ENCODE measurements at places on chromosomes 2 and 18.

GRCh38 chr2:27308359-27308881 is at the start of gene UCN:
Gene UCN, minus strand, starts transcription at chr2:27308445. Its CDS starts 550 bp downstream, at chr2:27307895.
- no peak within 1 kb of the TSS for H3K27ac ChIP-seq
- H3K4me3 ChIP-seq: peak within 1 kb of the TSS; percentile 17
- peaks cover 13% of the 10 kb centered on the region for H3K36me3 ChIP-seq
- H3K4me1 ChIP-seq: no peaks in the 10 kb centered on the region

GRCh38 chr2:20620271-20620681 is 30.6 kb downstream of the HS1BP3 start:
- no peaks in the 10 kb centered on the region for H3K4me1 ChIP-seq
- H3K27ac ChIP-seq: no peak overlapping the region
- no peak overlapping the region for H3K4me3 ChIP-seq
- H3K36me3 ChIP-seq: peaks cover 7% of the 10 kb centered on the region
- DNase-seq: no peak

GRCh38 chr2:100588071-100588786 is 25.4 kb downstream of the PDCL3 start:
- peaks cover 6% of the 10 kb centered on the region for H3K27me3 ChIP-seq
- H3K36me3 ChIP-seq: no peaks in the 10 kb centered on the region
- no peak overlapping the region for H3K4me3 ChIP-seq

DNA sequence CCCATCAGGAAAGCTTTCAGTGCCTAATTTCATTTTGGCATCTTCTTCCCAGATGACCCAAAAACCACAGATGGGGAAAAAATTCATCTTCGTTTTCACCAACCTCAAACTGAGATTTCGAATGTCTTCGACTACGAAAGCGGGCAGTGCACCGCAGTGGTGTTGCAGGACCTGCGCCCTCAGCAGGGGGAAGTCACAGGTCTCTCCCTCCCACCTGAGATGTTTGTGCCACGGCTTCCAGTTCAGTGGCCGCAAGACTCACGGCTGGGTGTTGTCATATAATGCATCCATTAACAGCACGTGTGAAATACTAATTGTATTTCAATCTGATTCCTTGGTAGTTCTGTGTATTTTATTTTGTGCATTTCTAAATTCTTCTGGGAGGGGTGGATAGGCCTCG is 66.2 kb upstream of the SALL3 start:
- no peaks in the 10 kb centered on the region for H3K4me1 ChIP-seq
- H3K36me3 ChIP-seq: no peaks in the 10 kb centered on the region
- no peak for DNase-seq
- H3K27me3 ChIP-seq: peaks cover 2% of the 10 kb centered on the region
- no peak overlapping the region for H3K4me3 ChIP-seq
- no peak overlapping the region for H3K27ac ChIP-seq

DNA sequence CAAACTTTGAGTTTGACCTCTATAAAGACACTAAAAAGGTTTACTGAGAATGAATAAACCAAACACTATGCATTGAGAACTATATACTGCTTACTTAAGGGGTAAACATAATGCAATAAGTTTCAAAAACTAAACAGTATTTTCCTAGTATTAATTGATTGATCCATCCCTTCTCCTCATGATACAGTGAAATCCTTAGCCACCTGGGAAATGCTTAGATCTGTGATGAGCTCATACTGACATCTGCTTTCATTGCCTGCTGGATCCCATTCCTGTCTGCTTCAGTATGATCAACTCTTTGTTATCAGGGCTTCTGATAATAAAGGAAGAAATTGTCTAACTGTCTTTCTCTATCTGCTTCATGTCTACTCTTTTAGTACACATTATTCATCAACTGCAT is 74.9 kb upstream of the UBE2E3 start:
- H3K36me3 ChIP-seq: no peaks in the 10 kb centered on the region
- H3K4me1 ChIP-seq: no peaks in the 10 kb centered on the region

- H3K36me3 ChIP-seq: no peaks in the 10 kb centered on the region
- H3K27me3 ChIP-seq: peaks cover 12% of the 10 kb centered on the region
- no peaks in the 10 kb centered on the region for H3K4me1 ChIP-seq
- H3K4me3 ChIP-seq: no peak overlapping the region
- no peak for DNase-seq
These were observed 48.0 kb upstream of the MYCN start for GRCh38 chr2:15892151-15892880.

DNA sequence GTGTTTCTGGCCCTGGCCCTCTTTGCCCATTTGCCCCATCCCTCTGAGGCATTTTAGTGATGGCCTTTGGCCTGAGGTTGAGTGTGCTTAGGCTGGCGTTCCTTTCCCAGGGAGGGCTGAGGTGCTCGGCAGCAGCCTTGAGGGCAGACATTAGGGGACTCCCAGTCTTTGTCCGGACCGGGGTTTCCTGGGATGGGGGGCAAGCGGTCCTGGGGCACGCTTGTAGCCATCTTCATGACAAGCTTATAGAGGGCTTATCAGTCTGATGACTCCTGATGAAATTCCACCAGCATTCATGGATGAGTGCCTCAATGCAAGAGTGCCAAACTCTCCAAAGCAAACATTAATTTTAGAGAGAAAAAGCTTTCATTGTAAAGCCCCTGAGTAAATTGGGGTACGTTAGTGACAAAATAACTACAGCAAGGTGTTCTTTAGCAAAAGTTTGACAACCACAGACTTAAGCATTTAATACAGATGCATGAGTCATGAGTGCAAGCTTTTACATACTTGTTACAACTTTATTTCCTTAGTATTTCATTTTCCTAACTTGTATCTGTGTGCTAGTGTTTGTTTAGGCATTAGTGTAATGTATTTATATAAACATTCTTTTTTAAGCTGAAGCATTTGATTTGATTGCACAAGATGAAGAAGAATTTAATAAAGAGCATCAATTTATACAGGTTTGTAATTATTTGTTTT is 45.6 kb downstream of the CEP192 start:
- no peaks in the 10 kb centered on the region for H3K27me3 ChIP-seq
- H3K4me1 ChIP-seq: no peaks in the 10 kb centered on the region
- H3K27ac ChIP-seq: no peak overlapping the region
- no peak overlapping the region for H3K4me3 ChIP-seq
- DNase-seq: no peak

DNA sequence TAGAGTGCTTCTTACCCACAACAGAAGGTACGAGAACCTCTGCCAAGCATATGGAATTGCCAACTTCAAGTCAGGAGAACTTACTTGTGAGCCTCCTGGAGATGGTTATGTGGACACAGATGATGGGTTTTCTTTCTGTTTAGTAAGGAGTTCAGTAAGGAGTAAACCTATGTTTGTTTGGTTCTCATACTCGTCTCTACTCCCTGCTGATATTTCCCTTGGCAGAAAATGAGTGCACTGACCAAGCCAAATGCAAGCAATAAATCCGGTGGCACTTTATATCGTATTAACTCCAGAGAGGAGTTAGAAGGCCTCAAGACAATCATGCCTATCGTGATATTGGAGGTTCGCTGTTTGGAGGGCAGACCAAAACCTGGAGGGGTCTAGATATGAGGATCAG is 83.2 kb upstream of the CYP1B1 start:
- H3K4me1 ChIP-seq: no peaks in the 10 kb centered on the region
- H3K27ac ChIP-seq: no peak overlapping the region
- H3K4me3 ChIP-seq: no peak overlapping the region
- H3K36me3 ChIP-seq: no peaks in the 10 kb centered on the region
- H3K27me3 ChIP-seq: peaks cover 7% of the 10 kb centered on the region

GRCh38 chr2:228417956-228418355 is 236.5 kb upstream of the SPHKAP start:
- no peak overlapping the region for H3K4me3 ChIP-seq
- H3K4me1 ChIP-seq: no peaks in the 10 kb centered on the region
- H3K36me3 ChIP-seq: no peaks in the 10 kb centered on the region
- no peak overlapping the region for H3K27ac ChIP-seq
- no peaks in the 10 kb centered on the region for H3K27me3 ChIP-seq
- DNase-seq: no peak

DNA sequence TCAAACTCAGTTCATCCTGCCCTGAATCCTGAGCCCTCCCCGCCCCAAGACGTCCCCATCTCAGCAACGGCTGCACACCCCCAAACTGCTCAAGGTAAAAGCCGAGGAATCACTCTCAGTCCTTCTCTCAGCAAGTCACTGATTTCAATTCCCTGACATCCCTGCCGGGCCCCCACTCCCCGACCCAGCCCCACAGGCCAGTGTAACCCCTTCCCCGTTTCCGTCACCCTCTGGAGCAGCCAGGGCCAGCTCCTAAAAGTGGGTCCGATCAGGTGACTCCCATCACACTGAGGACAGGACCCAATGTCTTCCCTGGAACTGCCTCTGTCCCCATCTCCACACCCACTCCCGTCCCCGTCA is 20.5 kb downstream of the SNORC start:
- no peaks in the 10 kb centered on the region for H3K36me3 ChIP-seq
- H3K4me1 ChIP-seq: no peaks in the 10 kb centered on the region
- no peak overlapping the region for H3K4me3 ChIP-seq
- peaks cover 67% of the 10 kb centered on the region for H3K27me3 ChIP-seq
- no peak overlapping the region for H3K27ac ChIP-seq

DNA sequence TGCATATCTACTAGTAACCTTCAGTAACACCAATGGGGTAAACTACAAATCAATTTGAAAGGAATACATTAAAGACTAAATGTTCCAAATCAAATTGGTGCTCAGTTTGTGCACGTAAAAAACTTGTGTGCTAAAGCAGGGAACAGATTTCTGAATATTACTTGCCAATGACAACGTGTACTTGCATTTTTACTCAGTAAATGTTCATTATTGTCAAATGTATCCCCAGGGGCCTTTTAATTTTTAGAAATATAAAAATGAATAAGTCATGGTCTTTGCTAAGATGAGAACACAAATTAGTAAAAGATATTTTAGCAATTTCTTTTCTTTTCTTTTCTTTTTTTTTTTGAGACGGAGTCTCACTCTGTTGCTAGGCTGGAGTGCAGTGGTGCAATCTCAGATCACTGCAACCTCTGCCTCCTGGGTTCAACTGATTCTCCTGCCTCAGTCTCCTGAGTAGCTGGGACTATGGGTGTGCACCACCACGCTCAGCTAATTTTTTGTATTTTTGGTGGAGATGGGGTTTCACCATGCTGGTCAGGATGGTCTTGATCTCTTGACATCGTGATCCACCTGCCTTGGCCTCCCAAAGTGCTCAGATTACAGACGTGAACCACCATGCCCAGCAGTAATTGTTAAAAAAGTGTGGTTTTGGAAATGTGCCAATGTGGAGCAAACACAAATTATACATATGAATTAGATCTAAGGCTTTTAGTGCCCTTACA is 52.6 kb downstream of the PMAIP1 start:
- no peak overlapping the region for H3K4me3 ChIP-seq
- no peaks in the 10 kb centered on the region for H3K36me3 ChIP-seq
- no peak overlapping the region for H3K27ac ChIP-seq
- H3K4me1 ChIP-seq: no peaks in the 10 kb centered on the region
- no peak for DNase-seq
- no peaks in the 10 kb centered on the region for H3K27me3 ChIP-seq

DNA sequence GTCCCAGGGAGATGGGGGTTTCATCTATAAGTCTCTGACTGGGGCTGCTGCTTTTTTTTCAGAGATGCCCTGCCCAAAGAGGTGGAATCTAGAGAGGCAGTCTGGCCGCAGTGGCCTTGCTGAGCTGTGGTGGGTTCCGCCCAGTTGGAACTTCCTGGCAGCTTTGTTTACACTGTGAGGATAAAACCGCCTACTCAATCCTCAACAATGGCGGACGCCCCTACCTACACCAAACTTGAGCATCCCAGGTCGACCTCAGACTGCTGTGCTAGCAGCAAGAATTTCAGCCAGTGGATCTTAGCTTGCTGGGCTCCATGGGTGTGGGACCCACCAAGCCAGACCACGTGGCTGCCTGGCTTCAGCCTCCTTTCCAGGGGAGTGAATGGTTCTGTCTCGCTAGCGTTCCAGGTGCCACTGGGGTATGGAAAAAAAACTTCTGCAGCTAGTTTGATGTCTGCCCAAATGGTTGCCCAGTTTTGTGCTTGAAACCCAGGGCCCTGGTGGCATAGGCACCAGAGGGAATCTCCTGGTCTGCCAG is 152.6 kb upstream of the CYP26B1 start:
- no peak overlapping the region for H3K27ac ChIP-seq
- no peak overlapping the region for H3K4me3 ChIP-seq
- no peak for DNase-seq
- H3K36me3 ChIP-seq: no peaks in the 10 kb centered on the region
- H3K27me3 ChIP-seq: no peaks in the 10 kb centered on the region

DNA sequence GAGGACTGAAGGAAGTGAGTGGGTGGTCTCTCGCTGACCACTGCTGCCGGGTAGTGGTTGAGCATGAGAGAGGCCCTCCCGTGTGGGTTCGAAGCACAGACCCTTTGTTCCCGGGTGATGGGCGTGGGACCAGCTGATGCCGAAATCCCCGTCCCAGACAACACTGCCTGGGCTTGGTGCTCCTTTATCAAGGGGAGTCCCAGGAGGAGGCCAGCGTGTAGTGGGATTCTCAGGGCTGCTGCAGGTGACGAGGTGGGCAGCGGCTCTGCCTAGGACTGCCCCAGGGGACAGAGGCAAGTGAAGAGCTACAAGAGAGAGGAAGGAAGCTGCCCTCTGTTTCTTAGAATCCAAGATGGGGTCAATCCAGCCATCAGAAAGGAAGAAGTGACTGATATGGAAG is 251.3 kb upstream of the PXDN start:
- H3K27ac ChIP-seq: no peak overlapping the region
- no peak overlapping the region for H3K4me3 ChIP-seq
- H3K36me3 ChIP-seq: no peaks in the 10 kb centered on the region

GRCh38 chr2:68737711-68738110 is 3.1 kb downstream of the ARHGAP25 start:
- H3K4me3 ChIP-seq: peak overlapping the region; percentile 57
- peak overlapping the region; percentile 83 for H3K27ac ChIP-seq
- H3K27me3 ChIP-seq: no peaks in the 10 kb centered on the region
- peaks cover 3% of the 10 kb centered on the region for H3K36me3 ChIP-seq

GRCh38 chr2:65952966-65953761 is 481.8 kb upstream of the MEIS1 start:
- H3K27ac ChIP-seq: no peak overlapping the region
- no peak for DNase-seq
- no peak overlapping the region for H3K4me3 ChIP-seq
- H3K36me3 ChIP-seq: no peaks in the 10 kb centered on the region

DNA sequence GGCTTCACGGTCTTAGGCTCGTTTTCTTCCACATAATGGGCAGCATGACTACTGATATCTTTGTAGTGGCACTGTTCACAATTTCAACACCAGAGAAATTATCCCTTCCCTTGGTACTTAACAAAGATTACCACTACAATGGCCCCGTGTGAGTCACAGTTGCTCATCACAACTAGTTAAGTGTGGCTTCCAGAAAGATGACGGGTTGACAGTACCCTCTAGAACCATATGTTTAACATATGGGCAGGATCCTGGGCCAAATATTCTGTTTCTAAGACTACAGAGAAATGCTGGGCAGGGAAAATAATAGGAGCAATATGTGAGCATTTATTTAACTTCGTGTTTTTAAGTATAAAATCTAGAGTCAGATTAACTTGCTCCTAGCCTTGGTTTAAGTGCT is 780.1 kb upstream of the LINC00305 start:
- H3K4me3 ChIP-seq: no peak overlapping the region
- H3K4me1 ChIP-seq: no peaks in the 10 kb centered on the region
